ENCODE measurements at places on chromosomes 12 and 14.

- DNase-seq, result peak; percentile 30
These were observed 33.2 kb downstream of the DUSP6 start for GRCh38 chr12:89319122-89319521.

DNA sequence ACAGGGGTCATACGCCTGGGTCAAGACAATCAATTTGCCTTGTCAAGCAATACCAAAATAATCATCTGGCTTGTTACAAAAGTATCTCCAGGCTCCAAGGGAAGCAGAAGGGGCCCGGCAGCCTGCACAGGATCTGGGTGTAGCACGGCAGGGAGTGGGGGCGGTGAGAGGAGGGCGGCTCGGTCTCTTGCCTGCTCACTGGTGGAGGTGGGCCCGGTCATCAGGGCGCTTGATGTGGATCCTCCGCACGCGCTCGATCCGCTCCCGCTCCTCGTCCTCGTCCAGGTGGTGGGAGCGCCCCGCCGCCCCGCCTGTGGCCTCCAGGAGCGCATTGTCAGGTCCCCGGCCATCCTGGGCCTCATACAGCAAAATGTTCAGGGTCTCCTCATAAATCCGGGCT lies 25.7 kb downstream of the KCTD10 start:
- DNase-seq, result no peak

- no peak for DNase-seq
These were observed 156.8 kb downstream of the PDZRN4 start for GRCh38 chr12:41344776-41345470.

GRCh38 chr14:45916340-45916953 lies 663.4 kb upstream of the MIS18BP1 start:
- peak; percentile 11 for DNase-seq

DNA sequence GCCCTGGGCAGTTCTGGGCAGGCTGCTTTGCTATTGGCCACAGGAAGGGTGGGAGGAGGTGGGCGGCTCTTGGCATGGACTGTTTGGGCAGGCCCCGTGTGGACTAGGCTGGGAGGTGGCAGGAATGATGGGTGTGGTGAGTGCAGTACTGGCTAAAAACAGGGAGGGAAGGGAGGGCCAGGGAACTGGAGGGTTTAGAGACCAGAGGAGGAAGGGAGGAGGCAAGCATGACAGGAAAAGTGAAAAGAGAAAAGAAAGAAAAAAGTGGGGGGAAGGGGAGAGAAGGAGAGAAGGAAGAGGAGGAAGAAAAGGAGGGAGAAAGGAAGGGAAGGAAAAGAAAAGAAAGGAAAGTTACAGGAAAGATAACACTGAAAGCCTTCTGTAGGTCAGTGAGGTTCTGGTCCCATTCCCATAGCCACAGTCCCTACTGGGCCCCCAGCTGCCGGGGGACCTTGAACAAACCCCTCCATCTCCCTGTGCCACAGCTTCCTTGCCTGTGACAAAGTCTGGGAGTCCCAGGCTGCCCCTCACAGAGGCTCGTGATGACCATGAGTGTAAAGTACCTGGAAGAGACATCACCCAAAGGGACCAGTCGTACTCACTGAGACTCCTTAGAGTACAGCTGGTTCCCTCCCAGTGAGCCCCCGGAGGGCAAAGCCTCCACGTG lies 1.1 kb upstream of the C14orf132 start:
- DNase-seq, result peak; percentile 57

All from tongue (tissue), 3 donors.